ENCODE measurements at places on chromosomes 3 and 15. TPM values are rescaled to one million over a fixed set of nuclear protein-coding genes. Genes with fewer than 3 reads are reported as not detected.

The SENP8 gene
- total RNA-seq: 0.78 TPM

The YEATS2 gene
- total RNA-seq: 20.0 TPM

The CLRN1 gene
- not detected for total RNA-seq

The CALML4 gene
- 1.1 TPM for total RNA-seq

The KCNMB2 gene
- total RNA-seq: not detected

DNA sequence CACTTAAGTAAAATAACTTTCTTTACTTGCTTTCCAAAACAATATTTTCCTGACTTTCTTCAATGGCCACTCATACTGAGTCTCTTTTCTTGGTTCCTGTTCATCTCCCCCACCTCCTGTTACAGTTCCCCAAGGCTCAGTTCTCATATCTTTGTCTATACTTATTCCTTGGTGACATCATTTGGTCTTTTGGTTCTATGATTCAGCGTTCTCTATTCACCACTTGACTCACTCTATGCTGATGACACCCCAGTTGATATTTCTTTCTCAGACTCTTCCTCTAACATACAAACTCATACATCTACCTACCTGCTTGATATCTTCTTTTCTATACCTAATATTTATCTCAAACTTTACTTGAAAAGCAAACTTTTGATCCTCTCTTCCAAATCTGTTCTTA lies 85.0 kb upstream of the P3H2 start:
- DNase-seq: no peak

GRCh38 chr3:149954812-149955211 lies 15.9 kb downstream of the PFN2 start:
- DNase-seq: no peak

DNA sequence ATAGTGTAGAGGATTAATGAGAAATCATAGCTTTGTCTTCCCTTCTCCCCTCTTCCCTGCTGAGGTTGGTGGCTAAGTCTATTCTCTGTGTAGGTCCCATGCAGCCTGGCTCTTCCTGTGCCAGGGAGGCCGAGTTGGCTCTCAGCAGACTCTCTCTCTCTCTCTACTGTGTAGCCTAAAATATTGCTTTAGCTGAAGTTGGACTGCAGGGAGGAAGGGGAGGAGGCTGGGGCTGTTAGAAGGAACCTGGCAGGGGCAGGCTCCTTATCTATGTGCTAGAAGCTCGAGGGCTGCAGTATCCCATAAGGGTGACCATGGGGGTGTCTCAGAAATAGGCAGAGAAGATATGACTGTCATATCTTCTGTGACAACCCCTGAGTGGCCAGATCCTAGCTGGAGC lies 160.8 kb downstream of the EPHB1 start:
- DNase-seq: no peak

- no peak for DNase-seq
Observed at GRCh38 chr15:55695432-55695831, 47.5 kb downstream of the PRTG start.

Measured in SJSA1 (cell line).